ENCODE measurements at places on chromosomes 12 and 14.

DNA sequence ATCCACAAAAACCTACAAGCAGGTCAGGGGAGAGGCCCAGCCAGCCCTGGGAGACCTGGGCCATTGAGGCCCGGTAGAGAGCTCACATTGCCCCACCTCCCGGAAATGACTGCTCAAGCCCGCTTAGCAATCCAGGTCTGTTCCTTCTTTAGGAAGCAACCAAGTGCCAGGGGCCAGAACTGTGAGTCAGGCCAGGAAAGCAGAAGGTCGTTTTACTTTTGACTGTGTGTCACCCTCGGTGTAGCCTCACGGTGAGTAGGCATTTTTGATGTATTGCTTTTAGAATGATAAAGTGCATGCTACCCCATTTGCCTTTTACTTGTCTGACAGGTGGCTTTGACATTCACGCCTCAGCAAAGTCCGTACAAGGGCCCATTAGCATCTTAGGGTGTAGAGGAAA lies 25.4 kb upstream of the PWP1 start:
- DNase-seq: peak; percentile 32

DNA sequence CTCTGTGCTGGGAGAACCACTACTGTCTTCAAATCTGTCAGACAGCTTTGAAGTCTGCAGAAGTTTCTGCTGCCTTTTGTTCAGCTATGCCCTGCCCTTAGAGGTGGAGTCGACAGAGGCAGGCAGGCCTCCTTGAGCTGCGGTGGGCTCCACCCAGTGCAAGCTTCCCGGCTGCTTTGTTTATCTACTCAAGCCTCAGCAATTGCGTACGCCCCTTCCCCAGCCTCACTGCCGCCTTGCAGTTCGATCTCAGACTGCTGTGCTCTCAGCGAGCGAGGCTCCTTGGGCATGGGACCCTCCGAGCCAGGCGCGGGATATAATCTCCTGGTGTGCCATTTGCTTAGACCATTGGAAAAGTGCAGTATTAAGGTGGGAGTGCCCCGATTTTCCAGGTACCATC lies 25.1 kb upstream of the KLRB1 start:
- no peak for DNase-seq

DNA sequence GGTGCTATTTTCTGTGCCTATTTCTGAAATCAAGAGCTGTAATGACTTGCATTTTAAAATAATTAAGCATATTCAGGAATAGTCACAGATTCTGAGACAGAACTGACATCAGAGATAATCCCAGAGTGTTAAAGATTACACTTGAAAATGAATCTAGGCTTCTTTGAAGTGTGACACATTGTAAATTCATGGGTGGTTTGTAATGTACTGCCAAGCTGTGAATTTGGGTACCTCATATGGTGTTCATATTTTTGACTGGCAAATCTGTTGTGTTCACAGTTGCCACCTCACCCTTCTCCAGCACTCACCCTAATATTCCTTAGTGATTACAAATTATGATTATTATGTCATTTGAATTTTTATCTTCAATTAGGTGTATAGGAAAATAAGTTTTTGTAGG lies 78.5 kb upstream of the CSRP2 start:
- DNase-seq: no peak

- no peak for DNase-seq
Observed at GRCh38 chr12:117148642-117149041, 41.6 kb downstream of the FBXO21 start.

- DNase-seq: no peak
Observed at GRCh38 chr12:73531752-73532151, 1005.9 kb upstream of the ATXN7L3B start.

DNA sequence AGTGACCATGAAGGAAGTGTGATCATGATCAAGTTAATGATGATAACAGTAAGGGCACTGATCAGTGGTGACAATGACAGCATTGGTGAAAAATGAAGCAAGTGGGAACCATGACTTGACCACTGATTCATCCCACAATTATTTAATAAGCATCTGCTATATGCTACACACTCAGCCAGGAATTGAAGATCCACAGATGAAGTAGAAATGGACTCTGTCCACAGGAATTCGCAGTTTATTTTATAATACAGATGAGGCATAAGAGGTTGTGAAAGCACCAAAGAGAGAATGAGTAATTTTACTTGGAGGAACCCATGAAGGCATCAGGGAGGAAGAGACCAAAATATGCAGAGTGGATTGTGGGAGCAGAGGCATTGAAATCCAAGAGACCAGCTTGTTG lies 33.8 kb upstream of the SMUG1 start:
- DNase-seq: peak; percentile 30

DNA sequence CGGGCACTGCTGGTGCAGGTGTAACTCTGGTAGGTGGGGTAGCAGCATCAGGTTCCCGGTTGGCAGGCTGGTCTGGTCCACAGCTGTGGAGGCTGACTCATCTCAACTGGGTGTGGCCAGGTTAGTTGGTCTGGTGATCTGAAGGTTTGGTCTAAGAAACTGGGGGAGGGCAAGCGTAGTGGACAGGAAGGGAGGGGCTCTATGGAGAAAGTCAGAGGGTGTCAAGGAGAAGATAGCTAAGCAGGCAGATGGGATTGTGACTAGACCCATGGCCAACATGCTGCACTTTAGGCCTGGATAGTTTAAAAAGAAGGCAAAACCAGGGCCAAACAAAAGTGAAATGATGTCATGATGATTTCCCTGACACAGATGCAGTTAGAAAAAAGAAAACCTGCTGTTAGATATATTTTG lies 7.9 kb downstream of the TRIM9 start:
- DNase-seq: peak; percentile 52

GRCh38 chr12:46610754-46611153 lies 215.0 kb downstream of the SLC38A4 start:
- DNase-seq: no peak

DNA sequence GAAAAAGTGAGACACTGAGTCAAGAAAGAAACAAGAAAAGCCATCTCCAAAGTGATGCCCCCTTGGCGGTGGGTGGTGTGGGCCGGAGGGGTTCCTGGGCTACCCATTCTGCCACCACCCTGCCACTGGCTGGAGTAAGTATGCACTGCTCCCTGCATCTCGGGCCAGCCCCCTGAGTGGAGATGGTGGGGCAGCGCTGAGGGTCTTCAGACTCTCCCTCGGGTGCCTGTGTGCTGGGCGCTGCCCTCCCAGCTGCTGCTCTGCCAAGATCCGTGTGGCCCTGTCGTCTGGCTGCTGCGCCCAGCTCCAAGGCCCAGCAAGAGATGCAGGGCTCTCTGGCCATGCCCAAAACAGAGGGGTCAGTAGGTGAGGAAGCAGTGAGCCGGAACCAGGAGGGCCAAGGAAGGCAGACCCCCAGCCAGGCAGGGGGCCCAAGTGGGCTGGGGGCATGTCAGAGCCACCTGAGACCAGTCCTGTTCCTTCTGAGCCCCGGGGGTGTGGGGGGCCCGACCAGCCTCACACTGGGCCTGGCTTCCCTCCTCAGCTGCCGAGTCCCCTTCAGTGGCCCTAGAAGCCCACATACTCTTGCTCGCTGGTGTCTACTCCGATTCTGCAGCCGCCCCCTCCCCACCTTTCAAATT lies 5.2 kb downstream of the GPR132 start:
- no peak for DNase-seq
